ENCODE measurements at places on chromosomes 1 and 21. TPM values are rescaled to one million over a fixed set of nuclear protein-coding genes. Genes with fewer than 3 reads are reported as not detected.

PPFIA4 gene
- total RNA-seq = 19.3 TPM

TMEM51 gene
- total RNA-seq = 3.4 TPM

FCRL3 gene
- not detected for total RNA-seq

NBPF14 gene
- total RNA-seq = 4.8 TPM

CHODL gene
- not detected for total RNA-seq

PCP4 gene
- 3.0 TPM for total RNA-seq

PLA2G2C gene
- not detected for total RNA-seq

FCRL5 gene
- total RNA-seq = 0.11 TPM

S100A11 gene
- 64.5 TPM for total RNA-seq

OR2G6 gene
- total RNA-seq = not detected

ATP6V1G3 gene
- not detected for total RNA-seq

AADACL3 gene
- not detected for total RNA-seq

KCNT2 gene
- 1.0 TPM for total RNA-seq

TSSK3 gene
- 1.0 TPM for total RNA-seq

IRF2BP2 gene
- total RNA-seq = 119 TPM

NUP210L gene
- 0.43 TPM for total RNA-seq

SLAMF7 gene
- total RNA-seq = 0.16 TPM

ASCL5 gene
- total RNA-seq = not detected

LMX1A gene
- not detected for total RNA-seq

GJB3 gene
- total RNA-seq = not detected

DCDC2B gene
- total RNA-seq = not detected

SLC66A1 gene
- total RNA-seq = 5.8 TPM

TMEM125 gene
- not detected for total RNA-seq

B3GALT5 gene
- 0.03 TPM for total RNA-seq

RXFP4 gene
- not detected for total RNA-seq

ARTN gene
- total RNA-seq = not detected

TEX38 gene
- total RNA-seq = not detected
